Esophagus mucosa (tissue), 1 donor: ENCODE measurements at places on chromosomes 13 and 19. TPM values are rescaled to one million over a fixed set of nuclear protein-coding genes. Genes with fewer than 3 reads are reported as not detected.

The ANGPTL8 gene
- total RNA-seq: not detected

The RUBCNL gene
- total RNA-seq: 0.44 TPM

The GJB2 gene
- 1,565 TPM for total RNA-seq

The ACTMAP gene
- total RNA-seq: 5.4 TPM

The CYP2A6 gene
- total RNA-seq: 0.24 TPM

The ATXN8OS gene
- total RNA-seq: not detected

The RGL3 gene
- total RNA-seq: 0.64 TPM

The MYO1F gene
- 3.8 TPM for total RNA-seq

The PPM1N gene
- total RNA-seq: 2.4 TPM

The KLK1 gene
- total RNA-seq: 1.3 TPM

The GGACT gene
- 3.6 TPM for total RNA-seq

The ZNF649 gene
- 5.4 TPM for total RNA-seq

The F10 gene
- total RNA-seq: 0.56 TPM

The SSC5D gene
- 0.24 TPM for total RNA-seq

The MAB21L1 gene
- total RNA-seq: 0.28 TPM

The LGALS14 gene
- not detected for total RNA-seq

The GPR4 gene
- total RNA-seq: 0.56 TPM

The SRRM5 gene
- 0.12 TPM for total RNA-seq

The MBOAT7 gene
- total RNA-seq: 36.7 TPM

The REEP6 gene
- 8.5 TPM for total RNA-seq

The RPS28 gene
- 1,802 TPM for total RNA-seq

The IQCN gene
- 0.56 TPM for total RNA-seq

The CCDC70 gene
- not detected for total RNA-seq

The FARP1 gene
- 6.2 TPM for total RNA-seq

The PET100 gene
- total RNA-seq: 91.7 TPM

The KCNN1 gene
- total RNA-seq: not detected

The RDH8 gene
- total RNA-seq: not detected

The LRRC63 gene
- total RNA-seq: not detected

The CALR3 gene
- not detected for total RNA-seq

The FCAR gene
- 0.16 TPM for total RNA-seq

The SOX21 gene
- total RNA-seq: 12.8 TPM

The SAMD1 gene
- total RNA-seq: 24.8 TPM

The CGB1 gene
- not detected for total RNA-seq

The BCL3 gene
- 67.6 TPM for total RNA-seq

The CGB2 gene
- not detected for total RNA-seq

The CPT1C gene
- 1.1 TPM for total RNA-seq

The FOXA3 gene
- not detected for total RNA-seq

The OVOL3 gene
- not detected for total RNA-seq

The ARHGAP33 gene
- 3.9 TPM for total RNA-seq

The SYNGR4 gene
- not detected for total RNA-seq

The RASGRP4 gene
- 0.24 TPM for total RNA-seq

The IZUMO1 gene
- 1.3 TPM for total RNA-seq

The NKPD1 gene
- 1.00 TPM for total RNA-seq

The SYCN gene
- not detected for total RNA-seq

The ZGLP1 gene
- total RNA-seq: 1.0 TPM

The SPTBN4 gene
- total RNA-seq: 0.20 TPM

The ZNF534 gene
- total RNA-seq: not detected

The RGS9BP gene
- total RNA-seq: 0.16 TPM

The CLEC11A gene
- 2.7 TPM for total RNA-seq

The ZNF772 gene
- total RNA-seq: 4.5 TPM

The ZNF816 gene
- total RNA-seq: 3.8 TPM

The ZNF578 gene
- total RNA-seq: 0.24 TPM

The PODNL1 gene
- 8.5 TPM for total RNA-seq

The PNKP gene
- 29.2 TPM for total RNA-seq

The TUBB4A gene
- total RNA-seq: 0.12 TPM

The NLRP9 gene
- not detected for total RNA-seq

The ACER1 gene
- total RNA-seq: 1.8 TPM

The DAPK3 gene
- total RNA-seq: 28.8 TPM

The POU2F2 gene
- total RNA-seq: 1.00 TPM
